ENCODE measurements at places on chromosomes 3 and 15.

GRCh38 chr3:117443014-117443413, 733.4 kb downstream of the TUSC7 start:
- no peak for DNase-seq

DNA sequence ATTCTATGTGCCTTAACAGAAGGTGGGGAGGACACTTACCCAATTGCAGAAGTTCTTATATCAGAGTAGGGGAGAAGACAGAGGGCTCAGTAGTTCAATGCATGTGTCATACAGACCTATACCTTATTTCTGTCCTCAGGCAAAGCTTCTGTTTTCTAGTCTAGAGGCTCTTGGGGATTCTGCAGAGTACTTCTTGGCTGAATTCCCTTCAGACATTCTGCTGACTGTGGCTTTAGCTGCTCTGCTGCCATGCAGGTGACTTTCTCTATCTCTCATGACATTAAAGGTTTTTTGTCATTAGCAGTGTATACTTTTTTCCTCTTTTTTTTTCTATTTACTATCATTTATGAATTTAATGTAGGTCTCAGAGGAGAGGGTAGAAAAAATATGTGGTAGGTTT, 172.8 kb upstream of the PLSCR5 start:
- DNase-seq, result no peak

- no peak for DNase-seq
Observed at GRCh38 chr3:117398141-117398899, 688.7 kb downstream of the TUSC7 start.

GRCh38 chr3:11508346-11509172, 135.2 kb downstream of the VGLL4 start:
- no peak for DNase-seq

DNA sequence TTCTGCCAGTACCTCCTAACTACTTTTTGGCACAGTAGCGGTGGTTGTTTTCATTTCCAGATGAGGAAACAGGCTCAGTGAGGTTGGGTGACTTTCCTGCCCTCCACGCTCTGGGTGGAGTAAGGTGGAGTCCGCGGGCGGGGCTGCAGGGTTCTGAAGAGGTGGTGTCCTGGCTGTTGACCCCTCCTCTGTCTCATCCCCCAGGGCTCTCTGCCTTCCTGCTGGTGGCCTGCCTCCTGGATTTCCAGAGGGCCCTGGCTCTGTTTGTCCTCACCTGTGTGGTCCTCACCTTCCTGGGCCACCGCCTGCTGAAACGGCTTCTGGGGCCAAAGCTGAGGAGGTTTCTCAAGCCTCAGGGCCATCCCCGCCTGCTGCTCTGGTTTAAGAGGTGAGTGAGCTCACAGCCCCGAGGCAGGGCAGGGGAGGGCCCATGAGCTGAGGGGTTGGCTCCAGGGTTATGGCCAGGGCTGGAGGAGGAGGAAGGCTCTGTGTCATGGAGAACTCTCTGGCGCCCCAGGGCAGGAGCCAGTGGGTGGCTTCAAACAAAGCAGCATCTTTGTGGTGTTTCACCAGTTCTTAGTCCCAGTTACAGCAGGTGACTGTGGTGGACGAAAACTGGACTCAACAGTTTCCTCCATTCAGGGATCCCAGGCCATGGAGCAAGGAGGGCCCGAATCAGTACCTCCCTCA, 10.4 kb downstream of the SLC28A1 start:
- no peak for DNase-seq

- no peak for DNase-seq
Observed at GRCh38 chr3:141380279-141380678, 12.0 kb downstream of the ZBTB38 start.

DNA sequence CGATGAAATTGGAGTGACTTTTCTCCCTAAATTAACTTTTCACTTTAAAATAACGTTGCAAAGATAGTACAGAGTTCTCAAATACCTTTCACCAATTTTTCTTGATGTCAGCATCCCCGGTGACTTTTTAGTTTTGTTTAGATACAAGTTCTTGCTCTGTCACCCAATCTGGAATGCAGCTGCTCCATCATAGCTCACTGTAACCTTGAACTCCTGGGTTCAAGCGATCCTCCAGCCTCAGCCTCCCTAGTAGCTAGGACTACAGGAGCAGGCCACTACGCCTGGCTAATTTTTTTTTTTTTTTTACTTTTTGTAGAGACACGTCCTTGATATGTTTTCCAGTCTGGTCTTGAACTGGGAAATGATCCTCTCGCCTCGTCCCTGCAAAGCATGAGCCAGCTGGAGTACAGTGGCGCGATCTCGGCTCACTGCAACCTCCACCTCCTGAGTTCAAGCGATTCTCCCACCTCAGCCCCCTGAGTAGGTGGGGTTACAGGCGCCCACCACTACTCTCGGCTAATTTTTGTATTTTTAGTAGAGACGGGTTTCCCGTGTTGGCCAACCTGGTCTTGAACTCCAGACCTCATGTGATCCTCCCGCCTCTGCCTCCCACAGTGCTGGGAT, 747 bp downstream of the NSUN3 start:
- no peak for DNase-seq

- no peak for DNase-seq
Observed at GRCh38 chr3:27865731-27866130, 143.6 kb upstream of the EOMES start.

GRCh38 chr15:86591994-86592735, 512.5 kb downstream of the AGBL1 start:
- DNase-seq, result no peak

DNA sequence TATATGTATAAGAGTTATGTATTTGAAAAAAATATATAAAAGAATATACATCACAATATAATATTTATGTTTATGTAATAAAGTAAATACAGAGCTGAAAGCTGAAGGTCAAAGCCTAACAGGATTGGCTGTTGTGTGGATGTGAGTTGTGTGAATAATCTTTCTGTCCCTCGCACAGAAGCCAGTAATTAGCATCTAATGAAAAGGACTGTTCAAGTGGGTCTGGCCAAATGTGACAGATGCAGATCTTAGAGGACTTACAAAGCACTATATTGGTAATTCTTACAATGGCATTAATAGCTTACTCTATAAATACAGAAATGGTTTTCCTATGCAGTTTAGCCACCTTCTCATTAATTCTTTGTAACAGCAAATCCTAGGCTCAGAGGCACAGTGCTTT, 2.4 kb downstream of the MKRN3 start:
- DNase-seq, result no peak

DNA sequence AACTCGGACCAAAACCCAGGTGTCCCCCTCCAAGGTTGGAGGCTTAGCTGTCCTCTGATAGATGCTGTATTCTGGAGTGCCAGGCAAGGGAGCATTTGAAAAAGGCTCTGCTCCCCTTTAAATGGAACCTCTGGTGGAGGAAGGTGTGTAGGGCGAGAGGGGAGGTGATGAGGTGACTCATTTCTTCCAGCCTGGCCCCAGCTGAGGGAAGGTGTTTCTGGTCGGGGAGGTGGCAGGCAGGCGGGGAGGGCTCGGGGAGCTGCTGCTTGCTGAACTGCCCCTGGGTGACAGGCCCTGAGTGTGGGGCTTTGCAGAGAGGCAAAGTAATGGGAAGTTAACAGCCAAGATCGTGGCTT, 18.8 kb downstream of the PSTPIP1 start:
- DNase-seq, result peak; percentile 80

DNA sequence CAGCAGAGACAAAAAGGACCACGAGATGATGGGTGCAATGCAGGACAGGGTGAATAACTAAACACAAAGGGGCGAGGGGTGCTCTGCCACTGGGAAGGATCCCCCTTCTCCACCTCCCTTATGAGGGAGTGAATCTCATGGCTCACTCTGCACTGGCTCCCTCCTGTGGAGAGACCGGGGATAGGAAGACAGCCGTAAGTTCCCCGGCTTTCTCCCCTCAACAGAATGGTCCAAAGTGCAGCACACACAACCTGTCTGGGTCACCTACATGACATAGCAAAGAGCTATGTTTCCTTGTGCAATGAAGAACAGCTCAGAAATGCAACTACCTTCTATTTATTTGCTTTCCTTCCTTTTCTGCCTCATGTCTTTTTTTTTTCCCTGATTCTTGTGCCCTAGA, 7.8 kb upstream of the ACSBG1 start:
- no peak for DNase-seq

- DNase-seq, result peak; percentile 13
Observed at GRCh38 chr3:185308126-185308754, 54.4 kb upstream of the EHHADH start.

DNA sequence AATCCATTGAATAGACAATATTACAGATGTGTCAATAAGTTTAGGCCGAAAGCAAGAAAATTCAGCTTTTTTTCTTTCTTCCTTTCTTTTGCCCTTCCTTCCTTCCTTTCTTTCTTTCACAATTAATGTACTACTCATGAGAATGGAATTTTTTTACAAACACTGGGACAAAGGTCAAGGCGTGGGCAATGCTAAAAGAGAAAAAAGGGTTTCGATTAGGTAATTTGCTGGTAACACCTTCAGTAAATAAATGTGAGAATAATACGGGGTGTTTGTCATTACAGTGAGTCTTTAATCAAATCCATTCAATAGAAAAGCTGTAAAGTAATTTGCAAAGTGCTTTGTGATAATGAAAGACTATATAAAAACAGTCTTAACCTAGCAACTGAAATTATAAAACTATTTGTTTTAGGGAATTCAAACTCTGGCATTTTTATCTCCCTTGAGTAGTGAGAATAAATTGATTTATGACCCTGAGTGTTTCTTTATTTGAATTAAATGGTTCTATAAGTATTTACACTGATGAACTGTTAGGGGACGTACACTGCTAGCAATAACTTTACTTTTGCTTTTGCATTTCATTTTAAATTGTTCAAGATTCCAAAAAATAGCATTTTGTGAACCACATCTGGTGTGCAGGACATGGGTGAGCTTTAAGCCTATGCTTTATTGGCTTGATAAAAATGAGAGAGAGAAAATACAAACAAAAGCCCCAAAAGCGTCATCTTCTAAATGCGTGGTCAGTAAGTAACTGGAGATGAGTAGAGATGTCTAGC, 104.2 kb upstream of the THRB start:
- no peak for DNase-seq

GRCh38 chr15:44173813-44174212, 21.3 kb downstream of the FRMD5 start:
- DNase-seq, result no peak

GRCh38 chr3:78666470-78666800, 1101.4 kb downstream of the ROBO1 start:
- no peak for DNase-seq

DNA sequence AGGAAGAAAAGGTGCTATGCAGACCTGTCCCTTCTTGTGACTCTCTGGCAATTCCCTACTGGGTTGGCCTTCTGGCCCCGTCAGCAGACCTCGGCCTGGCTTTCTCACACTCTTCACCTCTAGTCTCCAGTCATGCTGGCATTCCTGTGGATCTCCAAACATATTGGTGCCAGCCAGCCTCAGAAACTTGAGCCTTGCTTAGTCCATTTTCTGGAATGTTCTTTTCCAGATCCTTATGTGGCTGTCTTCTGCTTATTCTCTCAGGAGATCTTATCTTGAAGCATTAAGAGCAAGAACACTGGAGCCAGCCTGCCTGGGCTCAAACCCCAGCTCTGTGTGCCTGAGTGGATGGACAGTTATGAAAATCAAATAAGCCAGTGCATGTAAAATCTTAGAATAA, 88.2 kb upstream of the NTRK3 start:
- no peak for DNase-seq

DNA sequence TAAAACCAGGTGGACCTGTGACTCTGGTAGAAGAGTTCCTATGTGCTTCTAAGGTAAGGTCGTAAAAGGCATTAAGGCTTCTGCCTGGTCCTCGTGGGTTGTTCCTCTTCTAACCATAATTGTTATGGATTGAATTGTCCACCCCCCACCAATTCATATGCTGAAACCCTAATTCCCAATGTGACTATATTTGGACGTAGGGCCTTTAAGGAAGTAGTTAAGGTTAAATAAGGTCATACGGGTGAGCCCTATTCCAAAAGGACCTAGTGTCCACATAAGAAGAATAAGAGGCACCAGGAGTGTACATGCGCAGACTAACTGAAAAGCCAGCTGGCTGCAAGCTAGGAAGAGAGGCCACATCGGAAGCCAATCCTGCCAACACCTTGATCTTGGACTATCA, 1.9 kb downstream of the ADPGK start:
- no peak for DNase-seq
